Lower leg skin (tissue), 4 donors: ENCODE measurements at places on chromosomes 5 and 9.

GRCh38 chr5:148152781-148153180 lies 15.6 kb upstream of the SPINK14 start:
- no peak for DNase-seq

DNA sequence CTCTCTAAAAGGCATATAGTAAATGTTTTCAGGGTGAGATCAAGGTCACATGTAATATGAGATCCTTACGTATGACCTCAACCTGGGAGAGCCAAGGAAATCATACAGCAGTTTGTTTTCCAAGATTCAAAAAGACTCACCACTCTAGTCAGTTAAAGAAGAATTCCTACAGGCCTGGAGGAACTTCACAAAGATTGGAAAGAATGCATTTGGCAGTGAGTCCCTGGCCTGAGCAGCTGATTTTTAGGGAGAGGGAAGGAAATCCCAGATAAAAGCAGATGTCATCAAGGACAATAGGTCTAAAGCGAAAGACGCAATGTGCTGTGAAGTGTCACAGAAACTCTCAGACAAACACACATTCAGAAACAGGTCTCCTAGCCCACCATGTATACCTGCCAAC lies 424.0 kb upstream of the ZNF462 start:
- DNase-seq, result no peak

- no peak for DNase-seq
Observed at GRCh38 chr5:29208024-29208423, 1985.5 kb upstream of the CDH6 start.

- DNase-seq, result no peak
Observed at GRCh38 chr9:107874591-107875369, 385.2 kb upstream of the KLF4 start.
